Midbrain (tissue), 1 donor: ENCODE measurements at places on chromosomes 12 and 14.

DNA sequence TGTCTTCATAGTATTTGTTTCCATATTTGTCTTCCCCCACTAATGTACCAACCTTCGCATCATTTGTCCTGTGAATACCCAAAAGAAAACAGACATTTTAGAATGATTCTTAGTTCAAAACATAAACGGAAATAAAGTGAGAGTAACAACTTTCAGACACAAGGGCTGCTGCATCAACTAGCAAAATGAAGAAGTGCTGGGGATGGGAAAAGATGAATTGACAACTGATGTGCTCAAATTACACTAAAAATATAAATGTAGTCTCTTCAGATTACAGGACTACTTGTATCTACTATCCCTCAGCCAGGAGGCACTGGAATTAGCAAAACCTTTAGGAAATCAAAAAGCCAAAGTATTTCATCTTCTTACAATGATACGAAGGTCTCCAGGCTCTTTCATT lies 743 bp downstream of the NDUFA12 start:
- DNase-seq = no peak

DNA sequence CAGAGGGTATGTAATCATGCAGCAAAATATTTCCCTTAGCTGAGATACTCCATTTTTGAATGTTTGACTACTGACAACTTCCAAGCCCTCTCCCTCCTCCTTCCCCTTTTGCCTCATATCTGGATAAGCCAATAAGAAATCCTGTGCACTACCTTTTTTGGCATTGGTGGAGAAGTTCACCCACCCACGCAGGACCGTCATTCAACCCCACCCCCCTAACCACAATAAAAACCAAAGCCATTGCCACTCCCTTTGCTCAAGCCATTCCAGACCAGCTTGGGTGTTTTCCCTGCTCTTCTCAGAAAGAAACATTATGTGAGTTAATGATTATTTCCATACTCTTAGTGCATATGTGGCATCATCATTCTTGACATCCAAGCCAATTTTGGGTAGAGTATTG lies 176.7 kb downstream of the PTPN11 start:
- no peak for DNase-seq

DNA sequence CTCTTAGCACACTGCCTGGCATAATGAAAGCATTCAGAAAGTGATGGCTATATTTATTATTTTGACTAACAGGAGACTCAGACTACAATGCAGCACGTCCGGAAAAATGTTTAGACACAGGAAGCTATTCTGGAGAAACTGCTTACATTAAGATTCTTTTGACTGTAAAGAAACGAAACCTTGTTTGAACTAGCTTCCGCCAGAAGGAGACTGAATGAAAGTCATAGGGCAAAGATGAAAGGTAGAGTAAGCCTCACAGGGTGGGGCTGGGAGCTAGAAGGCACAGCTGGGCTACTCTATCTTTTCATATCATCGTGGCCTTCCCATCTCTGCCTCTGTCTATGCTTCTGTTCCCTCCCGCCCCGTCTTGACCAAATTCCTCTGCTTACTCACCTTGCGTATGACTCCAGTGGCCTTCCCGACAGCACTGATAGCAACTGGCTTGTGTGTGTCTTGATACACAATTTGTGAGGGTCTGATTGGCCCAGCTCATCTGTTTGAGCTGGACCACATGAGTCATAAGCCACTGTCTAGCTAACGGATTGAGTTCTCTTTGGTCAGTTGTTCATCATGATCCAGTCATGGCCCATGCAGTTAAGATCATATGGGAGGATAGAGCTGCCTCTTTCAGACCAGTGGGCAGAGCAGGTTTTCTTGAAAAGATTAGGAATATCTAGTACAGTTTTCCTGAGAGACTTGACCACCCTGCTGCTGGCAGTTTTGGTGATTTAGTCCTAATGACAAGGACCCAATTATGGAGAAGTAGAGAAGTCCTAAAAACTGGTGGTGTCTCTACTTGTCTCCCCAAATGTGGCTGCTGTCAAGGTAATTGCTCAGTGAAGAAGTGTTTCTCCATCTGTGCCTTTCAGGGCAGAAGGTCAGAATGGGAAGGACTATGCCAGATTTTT lies 151.5 kb upstream of the SLC38A2 start:
- DNase-seq = no peak

GRCh38 chr12:3838076-3838475 lies 35.1 kb downstream of the PARP11 start:
- DNase-seq = no peak

GRCh38 chr12:25764892-25765291 lies 193.6 kb upstream of the RASSF8 start:
- no peak for DNase-seq

DNA sequence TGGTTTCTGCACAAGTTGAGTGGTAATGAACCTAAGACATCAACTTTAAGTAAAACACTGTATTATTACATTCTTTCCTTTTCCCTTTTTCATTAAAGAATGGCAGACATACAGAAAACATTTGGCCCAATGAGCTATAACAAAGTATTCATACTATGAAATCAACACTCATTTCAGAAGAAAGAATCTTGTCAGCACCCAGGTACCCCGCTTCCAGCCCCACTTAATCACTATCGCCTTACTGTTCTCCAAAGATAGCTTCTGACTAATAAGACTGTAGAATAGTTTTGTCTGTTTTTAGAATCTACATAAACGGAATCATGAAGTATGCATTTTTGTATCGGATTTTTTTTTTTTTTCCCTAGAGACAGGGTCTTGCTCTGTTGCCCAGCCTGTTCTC lies 9.5 kb downstream of the CNTN1 start:
- no peak for DNase-seq

GRCh38 chr12:114319422-114319821 lies 86.5 kb downstream of the TBX5 start:
- no peak for DNase-seq

DNA sequence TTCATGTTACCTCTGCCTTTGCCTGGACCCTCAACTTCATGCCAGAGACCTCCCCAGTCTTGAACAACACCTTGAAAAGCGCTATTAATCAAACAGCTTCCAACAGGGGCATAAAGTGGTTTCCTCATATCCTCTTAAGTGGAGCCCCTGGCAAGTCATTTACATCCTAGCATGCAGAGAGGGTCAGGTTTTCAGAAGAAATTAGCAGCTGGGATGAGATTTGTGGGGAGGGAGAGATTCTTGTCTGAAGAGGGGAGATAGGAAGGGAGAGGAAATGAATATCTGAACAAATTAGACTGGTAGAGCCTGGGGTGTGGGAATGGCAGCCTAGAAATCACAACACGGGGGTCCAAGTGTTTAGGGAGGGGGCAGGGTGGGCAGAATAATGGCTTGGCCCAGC lies 45.6 kb downstream of the CALM1 start:
- no peak for DNase-seq

DNA sequence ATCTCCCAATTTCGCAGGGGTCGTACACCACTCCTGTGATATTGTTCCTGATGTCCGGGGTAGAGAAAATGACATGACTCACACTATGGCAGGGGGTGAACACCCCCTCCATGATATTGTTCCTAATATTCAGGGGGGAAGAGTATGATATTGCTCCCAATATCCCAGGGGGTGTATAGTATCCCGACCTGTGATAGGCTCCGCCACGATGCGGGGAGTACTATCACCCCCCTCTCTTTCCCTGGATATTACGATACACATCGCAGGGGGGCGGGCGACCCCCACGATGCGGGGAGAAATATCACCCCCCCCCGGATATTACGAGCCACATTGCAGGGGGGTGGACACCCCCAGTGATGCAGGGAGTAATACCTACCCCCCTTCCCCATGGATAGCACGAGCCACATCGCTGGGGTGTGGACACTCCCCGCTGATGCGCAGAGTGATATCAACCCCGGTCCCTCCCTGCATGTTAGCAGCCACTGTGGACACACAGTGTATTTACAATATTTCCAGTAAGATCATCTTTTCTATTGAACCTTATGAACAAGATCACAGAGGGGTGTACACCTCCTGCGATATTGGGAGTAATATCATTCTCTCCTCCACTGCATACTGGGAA lies 17.7 kb downstream of the SMIM41 start:
- DNase-seq = no peak

DNA sequence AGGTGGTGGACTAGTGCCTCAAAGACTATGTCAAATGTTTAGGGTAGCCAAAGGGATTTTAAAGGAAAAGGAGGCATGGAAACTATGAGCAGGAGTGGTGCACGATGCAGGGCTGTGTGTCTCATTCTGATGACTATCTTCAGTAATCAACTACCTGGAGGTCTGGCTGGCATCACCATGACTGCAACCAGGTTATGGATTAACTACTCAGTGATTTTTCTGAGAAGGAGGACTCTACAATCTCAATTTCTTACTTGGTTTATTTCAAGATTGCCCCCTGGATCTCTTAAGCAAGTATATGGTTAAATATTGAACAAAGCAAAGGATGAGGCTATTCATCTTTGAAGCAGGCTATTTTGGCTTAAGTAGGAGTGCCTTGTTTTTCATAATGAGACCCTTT lies 19.2 kb upstream of the EDDM3A start:
- no peak for DNase-seq

DNA sequence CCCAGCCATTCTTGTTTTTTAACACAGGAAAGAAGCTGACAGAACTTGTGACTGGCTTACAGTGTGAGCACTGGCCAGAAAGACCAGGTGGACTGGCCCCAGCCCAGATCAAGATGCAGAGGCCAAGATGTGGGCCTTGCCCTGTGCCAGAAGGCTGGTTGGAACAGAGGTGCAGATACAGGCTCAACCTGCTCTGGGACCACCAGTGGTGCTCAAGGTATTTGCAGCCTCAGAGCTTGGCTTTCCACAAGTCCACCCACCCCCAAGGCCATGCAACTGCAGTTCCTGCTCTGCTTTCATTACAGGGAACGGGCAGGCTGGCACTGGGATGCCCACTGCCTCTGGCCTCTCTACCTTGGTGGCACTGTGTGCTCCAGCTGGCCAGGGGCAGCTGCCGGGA lies 23.3 kb downstream of the ZFC3H1 start:
- no peak for DNase-seq

DNA sequence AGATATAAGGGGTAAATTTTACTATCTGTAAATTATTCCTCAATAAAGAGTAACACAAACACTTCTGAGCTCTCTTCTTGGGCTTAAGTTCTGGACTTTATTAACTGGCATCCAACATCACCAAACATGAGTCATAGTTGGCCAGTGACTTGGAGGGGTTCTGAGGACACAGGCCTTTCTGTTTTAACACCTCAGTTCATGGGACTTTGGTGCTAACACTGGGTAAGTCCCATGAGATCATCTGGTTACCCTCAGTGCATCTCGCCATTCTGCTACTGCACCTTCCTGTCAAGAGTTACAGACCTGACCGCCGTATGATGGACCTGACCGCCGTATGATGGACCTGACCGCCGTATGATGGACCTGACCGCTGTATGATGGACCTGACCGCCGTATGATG lies 9.9 kb downstream of the SLC15A4 start:
- no peak for DNase-seq
